ENCODE measurements at places on chromosomes 7 and 10. TPM values are rescaled to one million over a fixed set of nuclear protein-coding genes. Genes with fewer than 3 reads are reported as not detected.

The GPR15LG gene
- not detected for total RNA-seq

The MSMB gene
- not detected for total RNA-seq

The GDI2 gene
- 570 TPM for total RNA-seq

The FAM25G gene
- total RNA-seq, result not detected

The PAX2 gene
- not detected for total RNA-seq

The ACTR3C gene
- 2.0 TPM for total RNA-seq

The SLC18A3 gene
- total RNA-seq, result not detected

The CACNB2 gene
- total RNA-seq, result 0.14 TPM

The SPDYE9 gene
- total RNA-seq, result not detected

The PNLIPRP2 gene
- not detected for total RNA-seq

The CHAT gene
- not detected for total RNA-seq

The ANKRD61 gene
- 0.44 TPM for total RNA-seq

The TFPI2 gene
- total RNA-seq, result 1,118 TPM

The SUGCT gene
- 6.7 TPM for total RNA-seq

The C10orf143 gene
- 0.29 TPM for total RNA-seq

The NUTM2D gene
- total RNA-seq, result 1.5 TPM

The CALML5 gene
- total RNA-seq, result not detected

The NUTM2A gene
- 0.66 TPM for total RNA-seq

The GIMAP4 gene
- total RNA-seq, result 0.14 TPM

The LRMDA gene
- total RNA-seq, result 0.22 TPM

The CTAGE4 gene
- 0.88 TPM for total RNA-seq

The FEZF1 gene
- not detected for total RNA-seq

The TDRD1 gene
- total RNA-seq, result not detected

The MCM10 gene
- 21.8 TPM for total RNA-seq

The ITIH5 gene
- total RNA-seq, result under 0.01 TPM

The TCTN3 gene
- 45.8 TPM for total RNA-seq

The PNLIPRP3 gene
- total RNA-seq, result not detected

The GCK gene
- not detected for total RNA-seq

The ZP3 gene
- total RNA-seq, result 0.43 TPM

The ZNF107 gene
- total RNA-seq, result 0.66 TPM
